NAMALWA (cell line): ENCODE measurements at places on chromosomes 6 and 20.
A peak's percentile ranks its signal among the peaks of the same experiment; 100 is the strongest.

GRCh38 chr6:68635706-68636513 is 828 bp downstream of the ADGRB3 start:
- no peak for DNase-seq

- no peak for DNase-seq
Measured at GRCh38 chr20:11607047-11607446, 310.6 kb upstream of the BTBD3 start.

GRCh38 chr6:15462717-15463525 is 199.9 kb downstream of the DTNBP1 start:
- DNase-seq: no peak

- DNase-seq: no peak
Measured at GRCh38 chr6:41216616-41217015, 11.5 kb upstream of the TREML4 start.

DNA sequence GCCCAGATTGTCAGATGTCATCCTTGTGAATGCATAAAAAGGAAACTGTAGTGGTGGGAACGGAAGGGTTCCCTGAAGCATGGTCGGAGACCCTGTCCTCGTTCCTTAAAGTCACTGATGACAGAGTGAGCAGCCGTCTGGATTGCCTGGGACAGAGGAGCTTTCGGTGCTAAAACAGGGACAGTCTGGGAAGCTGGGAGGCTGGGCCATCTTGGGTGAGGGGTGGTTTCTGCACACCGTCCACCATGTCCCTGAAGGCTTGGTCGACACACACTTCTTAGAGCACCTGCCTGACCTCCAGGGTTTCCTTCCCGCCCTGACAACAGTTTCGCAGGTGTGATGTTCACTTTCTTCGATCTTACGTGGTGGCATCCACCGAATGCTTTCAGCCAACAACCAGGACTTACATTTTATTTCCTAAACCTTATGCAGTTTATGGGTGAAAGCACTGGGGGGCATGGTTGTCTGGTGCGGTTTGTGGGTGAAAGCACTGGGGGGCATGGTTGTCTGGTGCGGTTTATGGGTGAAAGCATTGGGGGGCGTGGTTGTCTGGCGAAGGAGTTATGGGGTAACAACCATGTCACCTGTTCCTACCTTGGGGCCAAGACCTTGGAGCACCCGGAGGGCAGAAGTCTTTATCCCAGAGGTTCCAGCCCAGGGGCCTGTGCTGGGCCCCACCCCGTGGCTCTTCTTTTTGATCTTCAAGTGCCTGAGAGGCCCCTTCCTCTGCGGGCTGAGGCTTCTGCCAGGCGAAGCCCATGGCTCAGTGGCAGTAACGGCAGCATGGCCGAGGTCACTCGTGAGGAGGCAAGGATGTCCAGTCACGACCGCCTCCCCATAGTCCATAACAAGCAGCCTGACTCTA is 81.7 kb upstream of the FRMD1 start:
- no peak for DNase-seq

GRCh38 chr20:57312138-57312537 is 17.5 kb upstream of the SPO11 start:
- no peak for DNase-seq

DNA sequence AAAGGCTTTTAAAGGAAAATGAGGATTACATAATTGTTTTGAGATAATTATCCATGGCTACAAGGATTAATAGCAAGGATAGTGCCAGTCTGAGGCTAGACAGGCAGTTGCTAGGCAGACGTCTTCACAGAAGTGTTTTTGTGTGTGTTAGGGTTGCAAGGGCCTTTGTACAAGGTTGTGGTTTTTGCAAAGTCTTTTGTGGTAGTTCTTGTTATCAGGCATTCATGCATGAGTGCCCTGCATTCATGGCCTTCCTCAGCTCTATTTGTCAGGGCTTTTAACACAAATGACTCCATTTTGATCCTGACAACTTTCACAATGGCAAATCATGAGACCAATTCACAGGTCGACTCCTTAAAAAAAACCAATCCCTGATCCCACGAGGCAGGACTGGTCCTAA is 68.1 kb upstream of the TXNDC5 start:
- peak; percentile 45 for DNase-seq

GRCh38 chr20:23005776-23006175 is 29.3 kb upstream of the SSTR4 start:
- DNase-seq: no peak

DNA sequence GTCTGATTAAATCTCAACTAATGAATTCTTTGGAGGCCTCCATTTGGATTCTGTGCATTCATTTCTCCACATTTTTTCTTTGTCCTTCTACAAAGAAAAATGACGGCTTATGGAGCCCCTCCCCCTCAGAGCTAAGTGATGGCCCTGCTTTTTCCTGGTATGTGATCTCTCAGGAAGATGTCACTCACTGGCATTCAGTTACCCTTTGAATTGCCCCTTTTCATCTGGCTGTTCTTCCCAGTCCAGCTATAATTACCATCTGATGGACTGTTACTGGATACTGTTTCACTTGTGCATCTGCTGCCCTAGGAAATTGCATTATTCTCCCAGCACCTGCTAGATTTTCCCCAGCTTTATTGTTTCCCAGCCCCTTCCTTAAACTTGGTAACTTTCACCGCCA is 151.9 kb downstream of the CFAP61 start:
- no peak for DNase-seq

DNA sequence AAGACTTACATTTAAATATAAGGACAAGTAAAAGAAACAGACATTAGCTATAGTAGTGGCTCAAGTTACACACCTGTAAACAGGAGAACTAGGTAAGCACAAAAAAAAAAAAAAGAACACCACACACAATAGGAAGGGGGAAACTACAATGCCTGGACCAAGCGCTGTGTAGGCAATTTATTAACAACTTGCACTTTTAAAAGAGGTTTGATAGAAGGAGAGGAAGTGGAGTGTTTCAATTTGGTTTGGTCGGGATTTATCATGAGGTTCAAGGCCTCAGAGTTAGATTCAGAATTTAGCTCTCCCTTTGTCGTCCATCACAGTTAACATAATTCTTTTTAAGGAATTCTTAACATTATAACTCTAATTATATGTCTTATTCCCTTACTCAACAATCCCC is 1.1 kb upstream of the USP49 start:
- DNase-seq: peak; percentile 31

GRCh38 chr6:145704143-145704781 is 31.1 kb downstream of the EPM2A start:
- DNase-seq: peak; percentile 29

DNA sequence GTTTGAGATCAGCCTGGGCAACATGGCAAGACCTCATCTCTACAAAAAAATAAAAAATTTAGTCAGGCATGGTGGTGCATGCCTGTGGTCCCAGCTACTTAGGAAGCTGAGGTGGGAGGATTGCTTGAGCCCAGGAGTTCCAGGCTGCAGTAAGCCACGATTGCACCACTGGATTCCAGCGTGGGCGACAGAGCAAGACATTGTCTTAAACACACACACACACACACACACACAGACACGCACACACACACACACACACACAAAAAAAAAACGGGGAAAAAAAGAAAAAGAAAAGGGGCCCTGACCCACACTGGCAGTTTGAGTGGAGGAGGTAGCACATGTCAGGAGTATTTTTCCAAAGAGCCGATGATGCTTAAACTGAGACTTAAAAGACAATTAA is 122.2 kb downstream of the AFG1L start:
- DNase-seq: no peak

GRCh38 chr20:63658749-63659187 is 656 bp downstream of the RTEL1 start:
- no peak for DNase-seq

GRCh38 chr20:1718604-1719384 is 61.2 kb upstream of the SIRPG start:
- no peak for DNase-seq

DNA sequence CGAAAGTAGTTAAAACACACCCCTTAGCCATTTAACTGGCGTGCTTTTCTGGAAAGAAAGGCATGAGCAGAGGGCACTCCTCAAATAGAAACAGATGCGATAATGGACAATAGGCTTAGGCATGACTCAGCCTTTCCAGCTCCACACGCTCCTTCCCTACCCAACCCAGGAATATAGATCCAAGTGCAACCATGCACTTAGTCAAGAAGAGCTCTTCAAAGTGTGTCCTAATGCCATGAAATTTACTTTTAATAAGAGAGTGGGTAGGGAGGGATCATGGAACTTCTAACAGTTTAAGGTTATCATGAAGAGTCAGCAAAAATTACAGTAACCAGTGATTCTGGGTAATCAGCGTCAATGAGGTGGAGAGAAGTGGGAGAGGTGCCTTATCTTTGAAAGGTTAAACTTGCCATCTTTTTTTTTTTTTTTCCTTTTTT is 2.4 kb upstream of the EFHC1 start:
- no peak for DNase-seq

- no peak for DNase-seq
Measured at GRCh38 chr6:35050757-35051330, 90.3 kb downstream of the TCP11 start.

DNA sequence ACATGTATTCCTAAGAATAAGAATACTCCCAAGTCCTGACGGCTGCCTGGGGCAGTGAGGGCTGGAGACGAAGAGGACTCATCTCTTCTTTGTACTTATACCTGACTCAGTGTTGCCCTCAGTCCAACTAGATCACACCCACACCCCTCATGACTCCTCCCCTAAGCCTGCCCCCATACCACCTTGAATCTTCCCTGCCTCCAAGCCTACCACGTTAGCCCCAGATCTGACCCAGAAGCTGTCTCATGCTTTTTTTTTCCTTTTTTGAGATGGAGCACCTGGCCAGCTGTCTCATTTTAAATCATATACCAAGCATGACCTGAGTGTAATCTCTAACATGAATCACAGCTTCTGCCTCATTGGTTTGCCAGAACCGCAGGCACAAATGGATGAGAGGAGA is 45.2 kb downstream of the MUC22 start:
- no peak for DNase-seq

DNA sequence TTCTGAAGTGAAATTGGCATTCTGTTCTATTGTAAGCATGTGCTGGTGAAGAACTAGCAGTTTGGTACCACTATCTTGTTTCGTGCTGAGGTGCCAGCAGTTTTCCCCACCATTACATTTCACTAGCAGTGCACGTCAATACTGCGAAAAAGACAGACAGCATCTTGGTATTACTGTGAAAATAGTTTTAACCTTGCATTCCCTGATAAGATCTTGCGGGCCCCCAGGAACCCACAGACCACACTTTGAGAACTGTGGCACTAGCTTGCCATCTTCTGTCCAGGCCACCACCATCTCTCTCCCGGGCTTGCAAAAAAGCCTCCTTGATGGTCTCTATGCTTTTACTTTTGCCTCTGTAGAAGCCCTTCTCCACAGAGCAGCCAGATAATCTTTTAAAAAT is 185.7 kb downstream of the BACH2 start:
- DNase-seq: no peak

DNA sequence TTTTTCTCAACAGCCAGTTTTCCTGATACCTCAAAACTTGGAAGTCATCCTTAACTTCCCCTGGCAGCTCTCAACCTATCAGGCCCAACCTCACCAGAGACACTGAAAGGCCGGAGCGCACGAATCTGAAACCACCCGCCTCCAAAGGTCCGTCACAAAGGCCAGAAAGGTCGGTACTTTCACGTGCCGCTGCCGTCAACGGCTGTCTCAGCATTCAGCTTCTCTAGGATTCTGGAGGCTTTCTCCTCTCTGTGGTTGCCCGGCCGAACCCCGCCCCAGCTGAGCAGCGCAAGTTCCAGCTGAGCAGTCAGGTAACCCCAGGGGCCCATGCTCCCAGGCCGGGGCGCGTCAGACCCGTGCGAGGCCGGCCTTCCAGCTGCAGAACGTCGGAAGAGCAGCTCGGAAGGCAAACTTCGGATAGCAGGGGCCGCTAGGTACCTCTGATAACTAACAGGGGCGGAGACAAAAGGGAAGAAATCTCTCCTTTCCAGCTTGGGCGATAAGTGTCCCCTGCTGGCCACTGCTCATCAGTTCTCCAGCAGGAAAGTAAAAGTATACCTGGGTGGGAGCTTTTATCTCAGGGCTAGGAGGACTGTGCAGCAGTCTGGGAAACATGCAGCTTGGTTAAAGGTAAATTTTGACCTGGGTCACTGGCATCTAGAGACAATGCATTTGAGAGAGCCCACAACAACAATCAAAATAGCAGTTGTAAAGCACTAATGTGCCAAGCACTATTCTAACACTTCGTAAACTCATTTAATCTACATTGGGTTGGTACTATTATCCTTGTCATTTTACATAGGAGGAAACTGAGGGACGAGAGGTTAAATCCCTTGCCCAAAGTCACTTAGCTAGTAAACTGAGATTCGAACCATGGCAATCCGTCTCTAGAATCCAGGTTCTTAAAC is 16.1 kb downstream of the ZSCAN12 start:
- peak; percentile 77 for DNase-seq

- peak; percentile 77 for DNase-seq
Measured at GRCh38 chr6:138815797-138816528, 20.1 kb downstream of the ECT2L start.

DNA sequence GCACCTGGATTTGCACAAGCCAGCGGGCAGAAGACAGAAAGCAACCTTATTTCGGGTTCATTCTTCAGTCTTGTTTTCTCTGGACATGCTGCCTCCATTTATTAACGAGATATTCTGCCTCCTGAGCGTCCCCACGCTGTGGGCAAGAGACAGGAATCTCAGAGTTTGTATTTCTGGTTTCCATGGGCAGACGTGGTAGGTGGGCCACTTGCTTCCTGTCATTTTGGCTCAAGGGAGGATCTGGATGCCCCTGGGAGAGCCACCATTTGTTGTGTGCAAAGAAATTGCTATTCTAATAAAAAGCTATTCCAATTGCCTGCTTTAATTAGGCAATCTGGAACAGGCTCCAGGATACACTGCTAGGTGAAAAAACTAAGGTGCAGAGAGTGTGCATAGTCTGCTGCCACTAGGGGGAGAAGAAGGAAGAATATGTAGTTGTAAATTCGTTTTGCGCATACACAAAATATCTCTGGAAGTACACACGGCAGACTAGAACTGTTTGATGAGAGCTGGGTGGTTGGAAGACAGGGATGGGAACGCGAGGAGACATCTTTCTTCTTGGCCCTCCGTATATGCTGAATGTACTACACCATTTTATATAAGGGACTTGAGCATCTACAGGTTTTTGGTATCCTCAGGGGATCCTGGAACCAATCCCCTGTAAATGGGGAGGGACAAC is 30.1 kb upstream of the SLC16A10 start:
- DNase-seq: peak; percentile 71

GRCh38 chr6:121436274-121436857 is 920 bp downstream of the GJA1 start:
- no peak for DNase-seq

DNA sequence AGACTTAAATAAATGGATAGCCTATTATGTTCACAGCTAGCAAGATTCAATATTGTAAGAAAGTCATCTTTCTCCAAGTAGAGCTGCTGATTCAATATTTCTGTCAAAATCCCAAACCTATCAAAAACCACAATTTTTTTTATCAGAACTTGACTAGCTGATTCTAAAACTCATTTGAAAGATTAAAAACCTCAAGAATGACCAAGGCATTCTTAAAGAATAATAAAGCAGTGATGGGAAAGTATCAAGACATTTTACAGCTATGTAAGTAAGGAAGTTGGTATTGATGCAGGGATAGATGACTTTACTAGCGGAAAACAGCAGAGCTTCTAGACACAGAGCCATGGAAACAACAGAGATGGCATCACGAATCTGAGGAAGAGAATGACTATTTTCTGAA is 64.7 kb downstream of the SAMD3 start:
- DNase-seq: no peak
